ENCODE measurements at places on chromosomes 5 and 9.

- no peak for DNase-seq
Observed at GRCh38 chr5:136404616-136405015, 39.3 kb upstream of the TRPC7 start.

DNA sequence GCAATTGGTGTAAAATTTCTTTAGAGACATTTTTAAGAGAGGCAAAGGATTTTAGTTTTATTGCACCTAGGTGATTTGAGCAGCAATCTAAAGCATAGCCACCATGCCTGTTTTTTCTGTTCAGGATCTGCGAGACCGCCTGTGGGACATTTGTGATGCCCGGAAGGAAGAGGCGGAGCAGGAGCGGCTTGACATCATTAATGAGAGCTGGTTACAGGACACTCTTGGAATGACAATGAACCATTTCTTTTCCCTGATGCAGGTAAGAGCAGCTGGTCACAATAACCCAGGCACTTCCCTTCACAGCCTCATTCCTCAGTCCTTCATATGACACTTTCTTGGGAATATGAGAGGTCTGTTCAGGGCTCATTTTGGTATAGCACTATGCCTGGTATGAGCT, 103.2 kb upstream of the IL7R start:
- no peak for DNase-seq

DNA sequence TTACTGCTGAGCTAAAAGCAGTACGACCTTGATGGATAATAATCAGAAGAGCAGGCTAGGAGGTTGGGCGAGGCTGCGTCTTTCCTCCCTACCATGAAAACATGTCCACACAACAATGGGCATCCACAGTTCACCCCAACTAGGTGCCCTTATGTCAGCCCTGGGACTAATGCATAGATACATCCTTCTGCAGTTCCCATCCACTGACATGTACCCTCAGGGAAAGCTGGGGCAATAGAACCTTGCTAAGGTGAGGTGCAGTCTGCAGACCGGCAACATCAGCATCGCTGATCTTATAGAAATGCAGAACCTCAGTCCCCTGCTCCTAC, 697 bp upstream of the PRUNE2 start:
- no peak for DNase-seq

DNA sequence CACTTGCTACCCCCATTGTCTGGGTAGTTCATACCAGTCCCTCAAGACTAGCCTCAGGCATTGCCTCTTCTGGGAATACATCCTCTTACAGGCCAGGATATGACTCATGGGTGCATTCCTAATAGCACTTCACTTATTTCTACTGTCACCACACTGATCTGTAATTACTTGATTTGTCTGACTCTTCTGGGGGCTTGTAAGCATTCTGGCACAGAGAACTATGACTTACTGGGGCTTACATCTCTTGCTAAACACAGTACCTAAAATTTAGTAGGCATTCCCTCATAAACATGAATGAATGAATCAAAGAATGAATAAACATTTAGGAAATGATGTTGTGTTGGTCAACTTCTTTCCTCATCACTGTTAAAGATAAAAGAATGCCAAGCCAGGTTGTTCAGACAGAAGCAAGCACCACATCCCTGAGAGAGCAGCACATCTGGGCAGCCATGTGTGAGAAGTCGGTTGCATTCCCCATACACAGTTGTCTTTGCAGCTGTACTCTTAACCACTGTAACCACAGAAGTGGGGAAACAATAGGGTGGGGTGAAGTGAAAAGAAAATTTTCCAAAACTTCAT, 27.6 kb downstream of the IL7R start:
- no peak for DNase-seq

DNA sequence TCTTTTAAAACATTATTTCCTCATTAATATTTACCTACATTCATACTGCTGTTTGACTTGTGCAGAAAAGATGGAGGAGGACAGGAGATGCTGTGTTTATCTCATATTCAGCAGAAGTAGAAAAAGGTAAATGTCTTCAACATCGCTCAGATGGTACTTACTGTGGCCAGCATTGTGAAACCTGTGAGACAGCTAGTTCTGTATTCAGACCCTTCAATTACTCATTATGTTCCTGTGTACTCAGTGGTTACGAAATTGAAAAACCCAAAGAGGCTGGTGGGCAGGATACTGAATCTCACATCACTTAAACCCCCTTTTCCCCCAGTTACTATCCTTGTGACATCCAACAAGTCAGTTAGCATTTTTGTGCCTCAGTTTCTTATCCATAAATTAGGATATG, 216.0 kb downstream of the KDM4C start:
- no peak for DNase-seq

DNA sequence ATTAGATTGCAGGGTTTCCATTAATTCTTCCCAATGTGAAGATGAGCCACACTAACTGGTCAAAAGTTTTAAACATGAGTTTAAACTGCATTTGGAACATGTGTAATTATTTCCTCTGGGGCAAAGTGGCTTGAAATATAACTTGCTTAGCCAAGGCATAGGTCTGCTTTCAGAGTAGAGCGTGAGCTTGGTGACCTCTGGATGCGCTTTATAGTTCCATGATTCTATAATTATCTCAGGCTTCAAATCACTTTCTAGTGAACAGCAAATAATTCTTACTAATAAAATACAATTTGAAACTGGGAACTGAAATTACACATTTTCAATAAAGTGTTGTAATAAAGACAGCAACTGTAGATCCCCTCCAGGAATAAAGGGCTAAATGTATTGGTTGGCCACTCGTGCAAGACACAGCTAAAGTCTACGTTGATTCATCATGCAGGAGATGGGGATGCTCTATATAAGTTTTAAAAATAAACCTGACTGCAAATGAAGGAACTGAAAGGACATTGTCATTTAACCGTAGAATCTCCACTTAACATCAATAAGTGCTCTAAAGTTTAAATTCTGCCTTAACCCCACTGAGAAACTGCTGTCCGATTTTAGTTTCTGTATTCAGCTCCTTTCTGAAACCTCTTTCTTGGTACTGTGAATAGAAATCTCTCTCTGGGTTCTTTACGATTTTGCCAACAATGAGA, 460.0 kb downstream of the PSAT1 start:
- DNase-seq = no peak

DNA sequence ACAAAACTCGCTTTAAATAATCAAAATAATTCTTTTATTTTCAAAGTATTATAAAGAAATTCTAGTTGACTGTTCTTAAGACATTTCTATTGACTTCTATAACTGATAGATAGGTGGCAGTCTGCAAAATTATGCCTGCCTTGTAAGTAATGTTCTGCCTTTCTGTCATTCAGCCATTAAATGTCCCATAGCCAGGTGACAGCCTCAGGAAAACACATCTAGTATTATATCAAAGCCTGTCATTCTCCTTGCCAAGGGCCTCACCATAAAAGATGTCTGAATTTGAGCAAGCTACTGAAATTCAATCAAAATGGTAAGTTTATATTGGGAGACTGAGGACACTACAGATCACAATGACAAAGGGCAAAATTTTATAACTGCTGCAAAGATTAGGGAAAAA, 170.4 kb upstream of the COX7C start:
- no peak for DNase-seq

- no peak for DNase-seq
Observed at GRCh38 chr5:118888556-118888955, 99.8 kb downstream of the DTWD2 start.

DNA sequence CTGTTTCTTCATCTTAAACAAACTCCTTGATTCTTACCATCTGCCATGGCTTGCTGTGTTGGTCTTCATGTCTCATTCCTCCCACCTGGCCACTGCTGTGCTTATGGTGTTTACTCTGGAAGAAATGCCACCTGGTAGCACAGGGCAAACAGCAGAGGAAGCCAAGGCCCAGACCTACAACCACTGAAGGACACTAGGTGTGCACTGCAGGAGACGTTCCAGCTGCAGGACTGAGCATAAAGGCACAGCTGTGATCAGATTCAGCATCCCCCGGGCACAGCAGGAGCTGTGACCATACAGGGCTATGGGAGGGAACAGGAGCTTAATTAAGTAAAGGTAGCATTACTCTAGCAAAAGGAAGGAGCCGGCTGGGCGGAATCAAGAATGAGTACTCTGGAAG, 12.6 kb upstream of the GNAQ start:
- DNase-seq = no peak

- DNase-seq = no peak
Observed at GRCh38 chr5:139689631-139690063, 41.5 kb downstream of the CXXC5 start.

DNA sequence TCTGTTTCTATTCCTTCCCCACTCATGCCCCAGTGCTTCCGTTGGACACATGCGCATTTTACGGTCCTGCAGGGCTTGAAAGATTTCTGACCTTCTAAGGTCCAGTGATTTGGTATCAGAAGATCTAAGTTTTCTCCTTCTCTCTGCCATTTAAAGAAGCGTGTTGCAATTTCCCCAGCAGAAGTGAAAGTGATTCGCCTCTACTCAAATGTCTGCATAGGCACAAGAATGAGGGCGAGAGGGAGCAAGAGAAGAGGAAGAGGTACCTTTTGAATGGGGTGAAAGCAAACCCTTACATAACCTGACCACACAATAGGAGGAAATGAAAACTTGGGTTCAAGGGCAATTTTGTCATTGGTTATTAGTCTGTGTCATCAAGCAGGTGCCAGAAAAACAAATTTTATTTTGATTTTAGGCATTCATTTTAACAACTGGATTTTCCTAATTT, 31.7 kb upstream of the NR3C1 start:
- no peak for DNase-seq

DNA sequence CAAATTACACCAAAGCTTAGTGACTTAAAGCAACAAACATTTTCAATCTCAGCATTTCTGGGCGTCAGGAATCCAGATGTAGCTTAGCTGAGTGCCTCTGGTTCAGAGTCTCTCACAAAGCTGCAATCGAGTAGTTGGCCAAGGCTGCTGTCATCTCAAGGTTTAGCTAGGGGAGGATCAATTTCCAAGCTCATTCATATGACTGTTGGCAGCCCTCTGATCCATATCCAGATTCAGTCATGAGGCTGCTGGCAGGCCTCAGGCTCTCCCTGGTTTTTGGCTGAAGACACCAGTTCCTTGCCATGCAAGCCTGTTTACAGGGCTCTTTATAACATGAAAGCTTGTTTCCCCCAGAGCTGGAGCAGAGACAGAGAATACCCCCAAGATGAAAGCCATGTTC, 419.5 kb upstream of the TLE4 start:
- no peak for DNase-seq

GRCh38 chr9:114425126-114425525, 37.3 kb upstream of the AKNA start:
- DNase-seq = no peak

Data from NCI-H1436 (cell line).